Activated CD8-positive, alpha-beta memory T cell treated with anti-CD3 and anti-CD28 coated beads, Interleukin-2, amount 10 ng/mL, durations not matched to agents 7 days and 5 days (primary cell): ENCODE measurements at places on chromosomes 2 and 18. TPM values are rescaled to one million over a fixed set of nuclear protein-coding genes. Genes with fewer than 3 reads are reported as not detected.

The AGAP1 gene
- 1.8 TPM for total RNA-seq

DNA sequence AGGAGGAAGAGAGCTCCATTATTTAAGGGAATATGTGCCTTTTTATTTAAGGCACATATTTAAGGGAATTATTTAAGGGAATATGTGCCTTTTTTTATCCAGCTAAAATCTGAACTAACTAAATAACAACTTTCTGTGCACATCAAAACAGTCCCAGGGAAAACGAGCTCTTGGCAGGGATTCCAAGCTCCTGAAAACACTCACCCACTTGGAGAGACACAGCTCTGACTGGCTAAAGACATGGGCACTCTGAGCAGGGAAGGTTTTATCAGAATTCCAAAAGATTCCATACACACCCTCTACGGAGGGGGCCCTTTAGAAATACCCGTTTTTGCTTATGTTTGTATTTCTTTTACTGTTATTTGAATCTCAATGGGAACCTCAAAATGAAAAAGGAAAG is 181.0 kb downstream of the ZNF516 start:
- DNase-seq = no peak

GRCh38 chr2:55779459-55780421 is 86.1 kb upstream of the PNPT1 start:
- no peak for DNase-seq

- DNase-seq = no peak
Measured at GRCh38 chr18:58908006-58908405, 43.3 kb downstream of the ZNF532 start.

DNA sequence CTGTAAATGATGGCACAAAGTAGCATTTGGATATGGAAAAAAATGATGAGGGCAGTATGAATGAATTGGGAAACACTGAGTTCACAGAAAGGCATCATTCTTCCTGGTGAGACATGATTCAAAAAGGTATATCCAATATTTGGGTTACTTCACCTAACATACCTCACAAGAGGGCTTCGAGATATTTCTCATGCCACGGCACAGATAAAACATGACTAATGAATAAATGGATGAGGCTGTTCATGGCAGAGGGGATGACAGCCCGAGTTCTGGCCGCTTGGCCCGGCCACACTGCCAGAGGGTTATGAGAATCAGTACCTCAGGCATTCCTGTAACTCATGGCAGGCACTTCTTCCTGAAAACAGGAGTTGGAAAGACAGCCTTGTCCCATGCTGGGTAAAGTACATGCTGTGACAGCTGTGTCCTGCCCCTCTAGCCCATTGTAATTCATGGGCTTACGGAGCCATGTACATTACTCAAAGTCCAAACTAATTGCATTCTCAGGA is 116.0 kb upstream of the ACVR1C start:
- no peak for DNase-seq

DNA sequence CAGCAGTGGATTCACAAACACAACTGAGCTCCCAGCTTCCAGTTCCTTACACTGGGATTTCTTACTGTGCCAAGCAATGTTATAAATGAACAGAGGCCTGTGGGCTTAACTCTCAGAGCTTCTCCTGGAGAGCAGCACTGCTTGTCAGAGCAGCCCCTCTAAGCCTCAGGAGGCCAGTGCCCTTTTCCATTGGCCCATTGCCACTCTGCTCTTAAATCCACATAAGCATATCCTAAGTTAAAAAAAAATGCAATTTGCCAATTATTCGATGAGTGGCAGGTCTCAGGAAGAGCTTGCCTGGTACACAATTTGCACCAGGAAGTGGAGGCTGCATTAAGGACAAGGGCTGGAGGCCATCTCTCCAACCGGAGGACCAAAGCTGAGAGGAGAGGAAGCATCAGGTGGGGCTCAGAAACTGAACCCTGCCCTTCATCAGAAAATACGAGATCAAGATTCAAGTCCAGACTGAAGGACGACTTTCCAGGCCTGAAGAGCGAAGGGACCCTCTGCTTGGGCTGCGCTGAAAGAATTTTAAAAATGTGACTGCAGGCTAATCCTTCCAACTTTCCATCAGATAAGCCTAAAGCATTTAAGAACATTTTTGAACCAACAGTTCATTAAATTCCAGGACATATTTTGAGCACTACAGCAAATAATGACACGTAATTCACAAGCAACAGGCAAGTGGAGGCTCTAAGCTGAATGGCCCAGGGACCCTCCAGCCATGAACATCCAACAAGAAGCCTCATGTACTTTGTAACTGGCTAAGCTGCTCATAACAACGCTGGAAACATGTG is 28.4 kb upstream of the PXDN start:
- no peak for DNase-seq

DNA sequence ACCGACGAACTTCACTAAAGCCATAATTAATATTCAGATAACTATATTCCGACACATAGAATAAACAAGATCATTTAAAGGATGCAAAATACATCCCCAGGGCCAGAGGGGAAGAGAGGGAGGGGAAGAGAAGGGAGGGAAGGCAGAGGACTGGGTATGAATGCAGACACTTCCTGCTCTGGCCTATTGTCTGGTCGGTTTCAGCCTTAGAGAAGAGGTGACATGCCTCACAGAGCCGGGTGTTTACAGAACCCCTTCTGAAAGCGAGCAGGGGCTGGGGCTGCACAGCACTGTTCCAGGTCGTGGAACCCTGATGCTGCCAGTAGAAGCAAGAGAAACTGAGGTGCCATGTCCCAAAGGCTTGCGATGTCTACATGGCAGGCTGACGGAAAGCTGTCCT is 31.0 kb downstream of the CELF4 start:
- no peak for DNase-seq

GRCh38 chr2:38876407-38876806 is 631 bp downstream of the MORN2 start:
- DNase-seq = no peak

DNA sequence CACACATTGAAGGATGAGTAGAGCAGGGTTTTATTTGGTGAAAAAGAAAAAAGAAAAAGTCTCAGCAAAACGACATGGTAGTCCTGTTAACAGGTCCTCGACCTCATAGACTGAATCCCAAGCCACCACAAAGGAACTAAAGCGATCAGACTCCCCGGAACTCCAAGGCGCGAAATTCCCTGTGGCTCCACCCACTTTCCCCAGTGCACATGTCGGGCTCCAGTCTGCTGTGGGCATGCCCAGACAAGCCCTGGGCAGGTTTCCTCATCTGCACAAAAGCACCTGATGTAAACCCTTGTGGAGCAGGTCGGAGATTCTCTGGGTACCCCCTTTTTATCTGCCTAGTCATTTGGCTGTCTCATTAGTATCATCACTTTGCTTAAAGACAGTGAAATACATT is 170.7 kb upstream of the FSIP2 start:
- no peak for DNase-seq

DNA sequence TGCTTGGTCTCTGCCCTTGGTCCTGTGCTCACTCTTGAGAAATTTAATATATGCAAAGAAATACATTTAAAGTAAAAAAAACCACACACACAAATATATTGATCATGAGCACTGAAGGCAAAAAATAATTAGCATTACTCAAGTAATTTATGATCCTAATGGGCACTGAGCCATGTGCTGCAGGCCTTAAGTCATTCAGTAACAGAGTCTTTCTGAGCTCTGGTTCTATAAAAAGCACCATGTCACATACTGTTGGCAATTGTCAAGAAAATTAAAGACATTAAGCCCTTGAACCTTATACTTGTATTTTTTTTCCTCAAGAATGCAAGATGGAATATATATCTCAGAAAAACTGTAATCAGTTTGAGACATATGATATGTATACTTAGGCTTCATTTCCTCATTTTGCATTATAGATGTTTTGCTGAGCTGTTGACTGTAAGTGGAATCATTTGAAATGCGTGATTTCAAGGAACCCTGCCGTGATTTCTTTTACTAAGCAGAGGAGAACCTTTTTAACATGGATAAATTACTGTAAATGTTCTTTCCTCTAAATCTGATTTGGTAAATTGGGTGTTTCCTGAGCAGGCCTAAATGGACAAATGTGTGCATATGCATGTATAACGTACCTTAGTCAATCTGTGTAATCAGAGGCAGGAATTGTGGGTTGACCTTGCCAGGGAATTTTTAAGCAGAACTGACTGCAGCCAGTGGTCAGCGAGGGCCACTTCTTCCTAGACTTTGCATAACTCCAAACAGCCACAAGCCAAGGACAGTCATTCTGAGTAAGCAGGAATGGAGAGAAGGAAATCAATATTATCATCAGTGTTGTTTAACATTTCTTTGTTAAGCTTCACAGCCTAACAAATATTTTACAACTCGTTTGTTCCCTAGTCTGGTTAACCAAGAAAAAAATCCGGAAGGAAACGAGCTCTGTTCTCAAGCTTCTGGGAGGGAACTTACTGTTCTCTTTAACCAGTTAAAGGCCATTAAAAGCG is 191.5 kb upstream of the ATP5MC3 start:
- no peak for DNase-seq

DNA sequence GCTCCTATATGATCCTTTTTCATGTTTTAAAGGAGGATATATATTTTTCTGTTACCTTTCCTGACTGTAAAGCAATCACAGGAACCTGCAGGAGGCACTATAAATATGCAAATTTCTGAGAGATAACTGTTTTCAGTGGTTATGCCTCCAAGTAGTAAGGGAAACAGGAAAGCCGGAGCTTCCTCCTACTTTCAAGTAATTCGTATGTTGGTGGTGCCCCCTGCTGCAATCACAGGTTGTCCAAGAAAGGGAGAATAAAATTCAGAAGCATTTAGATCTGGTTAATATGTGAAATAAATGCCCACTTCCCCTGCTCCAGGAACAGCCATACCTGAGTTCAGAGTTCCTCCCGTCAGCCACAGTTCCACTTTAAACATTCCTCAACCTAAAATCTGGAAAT is 12.0 kb upstream of the BCL11A start:
- no peak for DNase-seq

- no peak for DNase-seq
Measured at GRCh38 chr2:81513328-81513727, 1208.8 kb upstream of the LRRTM1 start.

GRCh38 chr2:568639-569235 is 108.5 kb downstream of the TMEM18 start:
- DNase-seq = no peak

The KIF5C gene
- 18.3 TPM for total RNA-seq

DNA sequence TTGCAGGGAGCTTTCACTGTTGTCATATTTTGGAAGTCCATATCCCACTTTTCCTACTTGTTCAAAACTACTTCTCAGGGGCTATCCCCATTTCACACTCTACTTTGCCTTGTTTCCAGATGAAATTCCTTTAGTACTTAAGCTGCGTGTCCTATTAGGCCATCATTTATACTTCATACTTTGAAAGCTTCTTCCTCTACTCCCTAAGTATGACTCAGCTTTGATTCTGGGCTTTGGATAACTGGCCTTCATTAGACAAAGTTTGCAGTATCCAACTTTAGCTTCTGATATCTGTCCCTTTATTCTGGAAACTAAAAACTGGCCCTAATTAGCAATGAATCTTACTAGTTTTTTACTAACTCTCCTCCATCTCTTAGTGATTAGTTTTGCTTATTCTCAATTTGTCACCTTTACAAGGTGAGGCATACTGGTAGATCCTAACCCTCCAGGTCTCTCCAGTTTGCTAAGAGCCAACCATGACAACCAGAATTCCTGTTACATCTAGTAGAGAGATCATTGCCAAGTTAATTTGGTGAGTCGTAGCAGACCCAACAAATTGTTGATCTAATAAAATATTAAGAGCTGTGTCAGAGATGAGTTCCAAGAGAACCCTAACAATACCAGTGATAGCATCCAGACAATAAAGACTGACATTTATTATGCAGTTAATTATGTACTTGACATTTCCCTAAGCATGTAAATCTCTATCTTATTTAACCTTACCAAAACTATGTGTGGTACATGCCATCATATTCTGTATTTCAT is 31.2 kb upstream of the ITGAV start:
- no peak for DNase-seq

The STPG4 gene
- total RNA-seq = 0.20 TPM

GRCh38 chr2:46704593-46704992 is 211.0 kb downstream of the MCFD2 start:
- DNase-seq = no peak

DNA sequence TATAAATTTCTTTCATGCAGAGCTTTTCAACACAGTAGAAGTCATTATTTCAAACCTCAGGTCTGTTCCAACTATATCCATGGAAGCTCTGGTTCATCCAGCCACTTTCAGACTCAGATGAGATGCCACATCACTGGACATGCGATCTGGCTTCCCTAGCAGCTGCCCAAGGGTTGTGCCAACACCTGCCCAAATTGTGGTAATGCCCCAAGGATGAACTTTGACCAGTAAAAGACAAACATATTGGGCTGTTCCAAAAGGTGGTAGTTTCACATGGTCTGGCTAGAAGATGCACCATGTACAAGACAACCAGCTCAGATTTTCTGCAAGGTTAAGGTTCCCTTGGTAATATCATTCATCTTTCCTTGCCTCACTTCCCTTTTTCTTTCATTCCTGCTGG is 101.9 kb downstream of the THADA start:
- no peak for DNase-seq

The GBX2 gene
- total RNA-seq = not detected

GRCh38 chr2:199388728-199389268 is 68.9 kb downstream of the SATB2 start:
- DNase-seq = no peak

The ATP6V1C2 gene
- not detected for total RNA-seq

- peak; percentile 95 for DNase-seq
Measured at GRCh38 chr2:45611020-45611859, at the start of gene SRBD1. Gene SRBD1 (minus strand): TSS chr2:45611267. CDS start chr2:45605441, 5,826 bp downstream.

GRCh38 chr2:16152928-16153753 is 212.8 kb downstream of the MYCN start:
- DNase-seq = no peak

- no peak for DNase-seq
Measured at GRCh38 chr2:69099541-69099940, 86.6 kb downstream of the ANTXR1 start.

DNA sequence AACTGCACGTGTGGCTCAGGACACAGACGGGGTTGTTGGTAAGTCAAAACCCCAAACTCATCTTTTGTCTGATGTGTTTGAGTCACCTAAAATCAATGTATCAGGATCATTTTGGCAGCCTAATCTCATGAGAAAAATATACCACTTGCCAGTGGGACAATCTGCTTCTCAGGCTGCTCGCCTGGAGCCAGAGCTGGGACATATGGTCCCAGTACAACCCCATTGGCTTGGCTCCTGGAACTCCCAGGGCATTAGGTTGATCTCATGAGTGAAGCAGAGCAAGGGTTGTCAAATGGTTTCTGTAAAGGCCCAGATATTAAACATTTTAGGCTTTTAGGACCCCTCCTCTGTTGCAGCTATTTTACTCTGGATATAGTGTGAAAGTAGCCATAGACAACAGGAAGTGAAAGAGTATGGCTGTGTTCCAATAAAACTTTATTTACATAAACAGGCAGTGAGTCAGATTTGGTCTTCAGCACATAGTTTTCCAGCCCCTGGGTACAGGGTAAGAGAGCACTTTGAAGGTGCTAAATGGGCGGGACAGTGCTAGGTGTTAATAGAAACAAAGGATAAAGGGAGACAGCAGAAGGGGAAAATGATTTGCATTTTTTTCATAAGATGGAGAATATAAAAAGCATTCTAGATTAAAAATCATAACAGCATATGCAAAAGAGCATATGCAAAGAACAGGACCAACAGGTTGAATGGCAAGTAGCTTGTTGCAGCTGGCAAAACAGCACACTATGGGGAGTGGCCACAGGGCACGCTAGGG is 290.8 kb downstream of the KCNS3 start:
- DNase-seq = no peak

The SKA1 gene
- total RNA-seq = 45.6 TPM

The RNF125 gene
- 31.9 TPM for total RNA-seq
